GM23248 (cell line): ENCODE measurements at places on chromosomes 3 and 15. TPM values are rescaled to one million over a fixed set of nuclear protein-coding genes. Genes with fewer than 3 reads are reported as not detected.

GRCh38 chr3:4042869-4043268, 243.6 kb downstream of the LRRN1 start:
- DNase-seq: no peak

GRCh38 chr15:69703532-69704187, 251.0 kb downstream of the RPLP1 start:
- DNase-seq: no peak

GRCh38 chr3:79081335-79081734, 686.5 kb downstream of the ROBO1 start:
- DNase-seq: no peak

GRCh38 chr3:88113311-88114162, 36.2 kb upstream of the C3orf38 start:
- DNase-seq: peak; percentile 74

GRCh38 chr15:35218215-35218614, 133.1 kb upstream of the NANOGP8 start:
- no peak for DNase-seq

DNA sequence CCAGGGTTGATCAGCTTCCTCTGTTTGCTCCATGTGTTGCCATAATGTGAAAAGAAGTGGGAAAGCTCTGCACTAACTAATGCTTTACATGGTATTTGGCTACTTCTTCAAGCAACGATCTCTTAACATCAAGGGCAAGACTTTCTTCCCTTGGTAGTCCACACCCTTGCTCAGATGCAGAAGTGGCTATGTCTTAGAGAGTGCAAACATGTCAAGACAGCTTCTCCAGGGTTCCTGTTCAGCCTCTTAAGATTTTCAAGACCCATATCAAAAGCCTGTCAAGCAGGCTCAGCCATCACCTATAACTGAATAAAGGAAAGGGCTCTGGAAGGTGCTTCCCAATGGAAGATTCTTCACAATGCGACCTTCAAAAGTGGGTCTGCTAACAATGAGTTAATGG, 64.8 kb upstream of the CSTA start:
- DNase-seq: no peak

- peak; percentile 92 for DNase-seq
Measured at GRCh38 chr3:134002306-134002705, 27.4 kb downstream of the SLCO2A1 start.

GRCh38 chr3:157045238-157045850, 114.6 kb downstream of the CCNL1 start:
- no peak for DNase-seq

- DNase-seq: no peak
Measured at GRCh38 chr3:23657647-23658046, 148.1 kb upstream of the UBE2E1 start.

GRCh38 chr3:15269091-15269989, 63.0 kb downstream of the SH3BP5 start:
- DNase-seq: peak; percentile 99

DNA sequence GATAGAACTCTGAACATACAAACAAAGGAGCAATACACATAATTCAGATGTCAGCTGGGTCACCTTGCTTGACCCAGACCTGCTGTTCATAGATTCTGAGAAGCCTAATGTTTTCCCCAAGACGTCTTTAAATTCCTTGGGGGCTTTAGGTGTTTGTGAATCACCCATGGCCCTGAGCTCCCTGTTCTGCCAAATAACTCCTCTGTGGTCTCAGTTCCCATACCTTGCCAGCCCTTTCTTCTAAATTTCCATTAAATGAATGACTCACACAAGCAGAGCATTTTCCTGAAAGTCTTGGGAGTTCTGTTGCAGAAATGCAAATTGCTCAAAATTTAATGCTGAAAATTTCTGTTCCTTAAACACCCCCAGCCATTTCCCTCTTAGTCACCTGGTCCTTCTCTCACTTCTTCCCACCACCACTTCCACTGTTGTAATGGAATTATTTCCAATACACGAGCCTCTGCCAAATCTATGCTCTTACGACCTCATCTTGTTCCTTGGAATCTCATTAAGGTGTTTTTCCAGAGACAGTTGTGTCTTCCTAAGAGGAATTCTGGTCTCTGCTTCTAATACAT, 33.4 kb upstream of the PSMD6 start:
- DNase-seq: peak; percentile 60

- no peak for DNase-seq
Measured at GRCh38 chr3:15050405-15051092, 14.6 kb downstream of the MRPS25 start.

GRCh38 chr3:61893840-61894566, 332.6 kb downstream of the PTPRG start:
- no peak for DNase-seq

- DNase-seq: no peak
Measured at GRCh38 chr3:4838621-4839022, 140.6 kb upstream of the BHLHE40 start.

DNA sequence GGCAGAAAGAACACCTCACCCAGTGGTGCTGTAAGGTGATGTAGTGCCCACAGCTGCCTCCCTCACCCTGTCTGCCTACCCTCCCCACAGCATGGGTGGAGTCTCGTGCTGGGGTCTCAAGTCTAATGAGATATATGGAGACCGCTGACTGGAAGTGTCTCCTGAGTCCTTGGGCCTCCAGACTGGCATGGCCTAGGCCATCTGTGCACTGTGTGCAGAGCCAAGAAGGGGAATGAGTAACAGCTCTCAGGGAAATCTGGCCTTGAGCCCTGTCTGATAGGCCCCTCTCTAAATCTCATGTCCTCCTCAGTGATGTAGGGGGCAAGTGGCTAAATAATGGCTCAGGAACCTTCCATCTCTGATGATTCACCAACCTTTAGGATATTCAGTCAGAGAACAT, 277.4 kb downstream of the PLCL2 start:
- no peak for DNase-seq

The GNAT1 gene
- not detected in 2 replicates for total RNA-seq

The TRH gene
- total RNA-seq: not detected in 2 replicates

The GOLGA8M gene
- 0.51 TPM in 1 of 2 replicates, not detected in the other for total RNA-seq

The SMCO1 gene
- not detected in 2 replicates for total RNA-seq

The BBS4 gene
- total RNA-seq: 13.4 and 15.7 TPM in 2 replicates

The CTXND1 gene
- total RNA-seq: not detected in 2 replicates

The MCF2L2 gene
- total RNA-seq: not detected in 2 replicates

The ROPN1B gene
- total RNA-seq: not detected in 2 replicates

The GLDN gene
- 0.25 and 2.8 TPM in 2 replicates for total RNA-seq

The CCR8 gene
- not detected in 2 replicates for total RNA-seq

The ETV5 gene
- total RNA-seq: 35.9 and 44.0 TPM in 2 replicates

The CHDH gene
- 0.11 and 0.13 TPM in 2 replicates for total RNA-seq

The IL16 gene
- total RNA-seq: under 0.01 and 0.32 TPM in 2 replicates
